ENCODE measurements at places on chromosomes 7 and 10.

GRCh38 chr10:125209591-125210355 lies 49.4 kb upstream of the CTBP2 start:
- no peak for DNase-seq

DNA sequence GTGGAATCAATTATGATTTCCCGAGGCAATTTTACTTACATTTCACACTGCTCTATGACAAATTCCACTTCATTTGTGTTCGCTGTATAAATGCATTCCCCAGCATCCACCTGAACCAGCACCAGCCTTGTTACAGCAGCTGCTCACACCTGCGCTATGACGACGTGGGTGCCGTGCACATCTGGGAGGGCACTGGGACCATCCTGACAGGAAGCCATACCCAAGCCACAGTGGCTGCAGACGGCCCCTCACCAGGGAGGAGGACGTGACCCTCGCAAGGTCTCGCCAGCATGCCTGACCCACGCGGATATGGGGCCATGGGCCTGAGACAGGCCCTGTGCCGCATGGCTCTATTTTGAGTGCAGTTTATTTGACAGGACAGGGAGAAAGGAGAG lies 201.3 kb downstream of the MAD1L1 start:
- no peak for DNase-seq

DNA sequence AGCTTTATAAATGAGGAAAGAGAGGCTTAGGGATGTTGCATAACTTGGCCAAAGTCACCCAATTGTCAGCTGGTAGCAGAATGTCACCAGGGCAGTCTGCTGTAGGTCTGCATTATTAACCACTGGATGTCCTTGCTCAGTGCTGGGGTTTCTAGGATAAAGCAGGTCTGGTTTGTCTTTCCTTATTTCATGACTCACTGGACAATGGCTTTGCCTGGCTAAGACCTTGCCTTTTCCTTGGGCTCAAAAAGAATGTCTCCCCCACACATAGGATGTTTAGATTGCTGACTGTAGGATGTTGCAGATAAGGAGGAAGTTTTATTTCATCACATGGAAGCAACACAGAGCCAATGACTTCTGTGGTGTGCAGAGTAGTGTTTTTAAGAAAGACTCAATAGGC lies 29.4 kb downstream of the WDFY4 start:
- no peak for DNase-seq

- no peak for DNase-seq
Observed at GRCh38 chr7:25795824-25796235, 356.2 kb upstream of the NFE2L3 start.

- DNase-seq, result no peak
Observed at GRCh38 chr7:79221211-79221610, 232.3 kb downstream of the MAGI2 start.

DNA sequence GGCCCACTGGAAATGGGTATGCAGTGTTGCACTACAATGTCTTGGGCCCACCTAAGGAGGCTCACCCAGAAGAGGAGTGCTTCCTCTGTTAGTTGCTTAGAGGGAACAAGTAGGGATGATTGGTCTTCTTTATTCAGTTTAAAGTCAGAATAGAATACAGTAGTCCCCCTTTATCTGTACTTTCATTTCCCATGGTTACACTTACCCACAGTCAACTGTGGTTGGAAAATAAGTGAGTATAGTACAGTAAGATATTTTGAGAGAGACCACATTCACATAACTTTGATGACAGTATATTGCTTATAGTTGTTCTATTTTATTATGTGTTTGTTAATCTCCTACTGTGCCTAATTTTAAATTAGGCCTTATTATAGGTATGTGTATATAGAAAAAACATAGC lies 151.4 kb downstream of the COL28A1 start:
- no peak for DNase-seq

GRCh38 chr7:111744501-111745155 lies 182.3 kb upstream of the IMMP2L start:
- DNase-seq, result no peak

- DNase-seq, result no peak
Observed at GRCh38 chr7:19851504-19851903, 78.1 kb upstream of the TMEM196 start.

DNA sequence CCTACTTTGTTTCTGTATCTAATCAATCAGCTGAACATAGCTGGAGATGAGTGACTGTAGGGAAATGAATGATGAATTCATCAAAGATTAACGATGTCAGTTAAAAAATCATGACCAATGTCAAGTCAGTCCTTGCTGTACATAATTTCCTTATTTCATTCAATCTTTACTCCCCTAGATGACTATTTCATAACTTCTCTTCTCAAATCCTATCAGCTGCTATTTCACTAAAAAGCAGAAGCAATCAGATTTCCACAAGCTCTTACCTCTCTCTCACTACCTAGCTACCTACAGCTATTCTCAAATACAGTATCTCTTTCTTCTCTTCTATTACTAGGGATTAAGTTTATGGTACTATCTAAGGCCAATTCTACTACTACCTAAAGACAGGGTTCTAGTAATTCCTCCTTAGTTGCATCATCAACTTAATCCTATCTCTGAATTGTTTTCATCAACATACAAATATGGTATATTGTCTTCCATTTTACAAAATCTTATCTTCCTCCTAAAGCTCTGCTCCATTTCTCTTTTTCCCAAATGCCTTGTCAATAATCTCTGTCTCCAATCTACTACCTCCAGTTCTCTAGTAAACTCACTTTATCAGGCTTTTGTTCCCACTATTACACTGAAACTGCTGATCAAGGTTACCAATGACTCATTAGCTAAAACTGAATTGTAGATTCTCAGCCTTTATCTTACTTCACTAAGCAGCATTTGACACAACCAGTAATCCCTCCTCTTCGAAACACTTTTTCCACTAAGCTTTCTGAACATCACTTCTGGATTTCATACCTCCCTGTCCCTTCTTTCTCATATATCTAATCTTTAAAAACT lies 28.4 kb downstream of the JMJD1C start:
- DNase-seq, result no peak

DNA sequence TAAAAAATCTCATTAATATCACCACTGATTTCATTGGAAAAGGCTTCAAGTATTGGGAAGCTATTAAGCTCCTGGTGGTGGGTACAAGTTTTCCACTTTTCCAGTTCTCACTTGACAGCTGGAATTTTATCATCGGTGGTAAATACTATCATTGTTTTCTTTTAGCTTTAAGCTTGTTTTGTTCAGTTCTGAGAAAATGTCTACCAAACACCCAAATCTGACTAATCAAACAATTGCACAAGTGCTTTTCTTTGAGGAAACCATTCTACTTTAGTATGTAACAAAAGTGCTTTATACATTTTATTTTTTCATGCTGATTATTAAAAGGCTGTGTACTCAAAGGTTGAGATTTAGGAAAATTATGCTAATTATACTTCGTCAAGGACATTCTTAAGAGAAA lies 7.9 kb downstream of the PRPF18 start:
- no peak for DNase-seq

DNA sequence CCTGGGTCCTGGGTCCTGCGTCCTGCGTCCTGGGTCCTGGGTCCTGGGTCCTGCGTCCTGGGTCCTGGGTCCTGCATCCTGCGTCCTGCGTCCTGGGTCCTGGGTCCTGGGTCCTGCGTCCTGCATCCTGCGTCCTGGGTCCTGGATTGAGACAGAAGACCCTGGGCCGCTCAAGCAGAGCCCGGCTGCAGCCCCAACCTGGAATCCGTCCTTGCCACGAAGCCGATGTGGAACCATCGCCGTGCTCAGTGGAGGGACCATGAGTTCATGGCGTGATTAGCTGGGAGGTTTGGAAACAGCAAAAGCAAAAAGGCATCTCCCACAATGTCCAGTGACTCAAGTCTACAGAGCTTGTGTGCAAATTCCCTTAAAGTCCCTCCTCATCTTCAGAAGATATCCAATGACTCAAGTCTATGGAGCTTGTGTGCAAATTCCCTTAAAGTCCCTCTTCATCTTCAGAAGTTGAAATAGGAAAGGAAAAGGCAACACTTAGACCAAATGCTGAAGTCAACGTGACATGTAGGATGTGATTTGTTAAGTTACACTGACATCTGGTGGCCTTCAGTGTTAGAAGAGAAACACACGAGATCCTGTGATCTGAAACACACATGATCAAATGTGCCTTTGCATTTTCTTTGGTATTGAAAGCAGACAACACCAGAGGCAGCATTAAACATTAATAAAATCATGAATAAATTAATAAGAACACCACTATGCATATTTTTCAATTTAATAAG lies 179.9 kb downstream of the PTPRN2 start:
- no peak for DNase-seq

GRCh38 chr10:123558651-123559050 lies 107.5 kb upstream of the GPR26 start:
- no peak for DNase-seq

GRCh38 chr7:102292813-102293798 lies 6.4 kb downstream of the SH2B2 start:
- DNase-seq, result no peak

DNA sequence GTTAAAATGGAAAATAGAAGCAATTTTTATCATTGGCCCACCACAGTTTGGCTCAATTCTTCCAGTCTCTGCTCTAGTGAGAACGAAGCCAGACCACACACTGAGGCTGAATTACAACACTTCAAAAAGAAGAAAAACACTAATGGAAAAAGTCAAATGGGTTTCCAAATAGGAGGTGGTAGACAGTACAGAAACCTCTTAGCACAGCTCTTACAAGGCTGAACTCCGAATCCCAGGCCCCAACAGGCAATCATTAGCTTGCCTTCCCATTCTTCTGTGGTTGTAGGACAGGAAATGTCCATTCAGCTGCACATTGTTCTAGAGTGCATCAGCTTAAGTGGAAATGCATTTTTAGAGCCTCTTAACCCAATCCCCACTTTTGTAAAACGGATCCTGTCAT lies 115.1 kb upstream of the MEOX2 start:
- no peak for DNase-seq

GRCh38 chr7:85175217-85175616 lies 11.6 kb downstream of the SEMA3D start:
- DNase-seq, result no peak

DNA sequence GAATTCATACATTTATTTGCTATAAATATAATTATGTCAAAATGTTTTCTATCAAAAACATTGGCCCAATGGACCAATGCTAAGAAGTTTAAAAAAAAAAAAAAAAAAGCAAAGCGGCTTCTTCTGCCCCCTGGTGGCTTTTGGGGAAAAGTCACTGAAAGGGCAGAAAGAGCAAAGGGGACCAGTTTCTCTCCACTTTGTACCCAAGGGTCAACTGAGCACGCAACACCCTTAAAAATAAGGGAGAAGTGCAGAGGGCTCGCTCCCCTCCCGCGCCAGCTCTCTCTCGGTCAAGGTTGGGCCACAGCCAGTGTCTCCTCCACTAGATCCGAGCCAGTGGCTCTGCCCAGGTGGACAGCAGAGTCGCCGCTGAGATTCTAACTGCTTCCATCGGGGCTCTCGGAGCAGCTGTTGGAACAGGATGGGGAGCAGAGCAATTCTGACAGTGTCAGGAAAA lies 136.4 kb upstream of the FGFR2 start:
- no peak for DNase-seq

GRCh38 chr10:131154306-131155025 lies 157.1 kb downstream of the TCERG1L start:
- no peak for DNase-seq

DNA sequence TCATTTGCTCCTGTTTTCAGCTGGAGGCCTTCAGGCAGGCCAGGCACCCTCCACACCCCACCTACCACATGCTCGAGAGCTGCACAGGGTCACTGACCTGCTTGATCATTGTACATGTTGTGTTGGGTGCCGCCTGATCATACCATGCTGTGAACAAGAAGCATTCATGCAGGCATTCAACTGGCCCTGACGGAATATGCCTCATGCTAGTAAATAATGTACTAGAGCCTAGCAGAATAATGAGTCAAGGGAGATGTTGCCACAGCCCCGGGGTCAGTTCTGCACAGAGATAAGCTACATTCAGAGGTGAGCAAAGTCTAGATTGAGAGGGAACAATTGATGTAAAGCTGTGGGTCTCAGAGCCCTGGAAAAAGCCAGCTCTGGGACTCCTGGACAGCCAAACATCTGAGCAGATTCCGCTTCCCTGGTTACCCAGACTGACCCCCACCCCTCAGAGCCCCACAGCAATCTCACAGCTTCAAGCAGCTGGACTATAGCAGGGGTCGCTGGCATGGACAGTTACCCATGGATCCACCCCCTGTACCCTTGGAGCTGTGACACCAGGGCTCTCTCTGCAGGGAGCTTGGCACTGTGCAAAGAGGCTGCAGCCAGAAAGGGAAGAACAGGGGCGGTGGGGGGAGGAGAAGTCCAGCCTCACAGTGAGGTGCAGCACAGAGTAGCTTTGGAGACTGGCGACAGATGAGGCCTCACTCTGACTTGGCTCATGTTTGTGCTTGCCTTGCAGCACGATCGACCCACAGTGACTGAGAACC lies 86.6 kb downstream of the FRMPD2 start:
- DNase-seq, result no peak

DNA sequence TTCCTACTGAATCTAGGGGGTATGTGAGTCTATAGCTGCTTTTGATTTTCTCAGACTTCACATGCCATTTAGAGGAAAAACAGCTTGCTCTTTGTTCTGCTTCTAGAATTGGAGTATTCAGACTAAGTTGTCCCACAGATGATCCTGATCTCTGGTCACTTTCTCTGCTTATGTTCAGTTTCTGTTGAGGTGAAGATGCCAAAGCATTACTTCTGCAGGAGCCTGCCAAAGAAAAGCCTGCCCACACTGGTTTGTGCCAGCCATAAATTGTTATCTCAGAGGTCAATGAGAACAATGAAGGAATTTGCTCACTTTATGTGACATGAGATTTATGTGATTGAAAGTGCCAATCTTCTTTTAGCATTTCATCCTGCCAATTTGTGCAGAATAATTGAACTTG lies 163.6 kb downstream of the CDK14 start:
- DNase-seq, result no peak

DNA sequence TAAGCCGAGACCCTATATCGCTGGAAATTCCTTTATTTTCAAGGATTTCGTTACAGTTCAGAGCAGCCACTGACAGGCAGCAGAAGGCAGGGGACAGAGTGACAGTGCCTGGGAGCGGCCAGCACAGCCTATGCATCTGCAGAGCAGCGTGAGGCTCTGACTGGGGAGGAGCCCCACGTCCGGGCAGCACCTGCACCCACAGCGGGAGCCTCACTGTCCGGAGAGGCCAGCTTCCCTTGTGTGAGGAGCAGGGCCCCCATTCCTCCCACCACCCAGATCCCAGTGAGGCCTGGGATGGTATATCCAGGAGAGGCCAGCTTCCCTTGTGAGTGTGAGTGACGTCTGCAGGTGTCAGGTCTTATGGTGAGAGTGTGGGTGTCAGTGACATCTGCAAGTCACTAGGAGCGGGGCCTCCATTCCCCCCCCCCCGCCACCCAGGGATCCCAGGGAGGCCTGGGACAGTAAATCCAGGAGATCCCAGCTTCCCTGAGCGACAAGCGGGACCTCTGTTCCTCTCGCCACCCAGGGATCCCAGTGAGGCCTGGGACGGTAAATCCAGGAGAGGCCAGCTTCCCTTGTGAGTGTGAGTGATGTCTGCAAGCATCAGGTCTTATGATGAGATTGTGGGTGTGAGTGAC lies 259.1 kb downstream of the PTPRN2 start:
- no peak for DNase-seq

- DNase-seq, result no peak
Observed at GRCh38 chr10:28822719-28823464, 145.6 kb downstream of the BAMBI start.

GRCh38 chr7:1533547-1534329 lies 3.2 kb downstream of the MAFK start:
- no peak for DNase-seq

- DNase-seq, result no peak
Observed at GRCh38 chr10:89301721-89302445, at the start of gene IFIT2. TSS of gene IFIT2 (plus strand) at chr10:89302046. CDS start at chr10:89302124, 78 bp downstream.

Measured in T-helper 2 cell (primary cell).